Cerebellar cortex (tissue), 1 donor: ENCODE measurements at places on chromosomes 5 and 9.

DNA sequence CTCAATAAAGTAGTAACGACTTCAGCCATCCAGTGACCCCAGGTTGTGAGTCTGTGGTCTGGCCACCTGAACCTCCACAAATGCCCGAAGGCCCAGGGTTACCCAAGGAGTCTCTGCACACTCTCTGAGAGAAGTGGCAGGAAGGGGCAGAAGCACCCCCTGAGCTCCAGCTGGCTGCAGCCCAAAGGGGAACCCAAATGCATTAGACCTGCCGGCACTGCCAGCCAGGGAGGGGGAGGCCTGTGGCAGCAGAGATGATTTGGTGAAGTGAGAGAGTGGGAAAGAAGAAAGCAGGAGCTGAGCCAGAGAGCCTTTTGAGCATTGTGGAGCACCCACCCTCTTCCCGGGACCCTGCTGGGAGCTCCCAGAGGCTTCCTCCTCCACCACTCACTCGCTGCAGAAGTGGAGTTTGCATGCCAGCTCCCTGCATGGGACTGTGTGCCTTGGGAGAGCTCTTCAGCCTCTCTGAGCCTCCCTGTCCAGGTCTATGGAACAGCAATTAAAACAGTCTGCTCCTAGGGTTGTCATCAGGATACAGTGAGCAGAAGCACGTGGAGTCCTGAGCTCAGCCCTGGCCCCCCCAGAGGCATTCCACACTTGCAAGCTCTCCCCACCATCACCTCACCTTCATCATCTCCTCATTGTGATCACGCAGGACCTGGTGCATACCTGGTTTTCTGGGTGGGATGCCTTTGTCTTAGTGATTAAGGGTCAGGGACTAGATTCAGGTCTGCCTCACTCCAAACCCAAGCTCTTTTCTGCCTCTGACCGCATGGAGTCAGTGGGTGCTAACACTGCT, 13.8 kb upstream of the ANGPTL2 start:
- DNase-seq, result no peak

- no peak for DNase-seq
These were observed 18.6 kb downstream of the C9orf57 start for GRCh38 chr9:72041775-72042194.

- DNase-seq, result no peak
These were observed 7.6 kb downstream of the KIF24 start for GRCh38 chr9:34321451-34321850.

- DNase-seq, result no peak
These were observed 18.1 kb upstream of the BNC2 start for GRCh38 chr9:16888594-16888993.

DNA sequence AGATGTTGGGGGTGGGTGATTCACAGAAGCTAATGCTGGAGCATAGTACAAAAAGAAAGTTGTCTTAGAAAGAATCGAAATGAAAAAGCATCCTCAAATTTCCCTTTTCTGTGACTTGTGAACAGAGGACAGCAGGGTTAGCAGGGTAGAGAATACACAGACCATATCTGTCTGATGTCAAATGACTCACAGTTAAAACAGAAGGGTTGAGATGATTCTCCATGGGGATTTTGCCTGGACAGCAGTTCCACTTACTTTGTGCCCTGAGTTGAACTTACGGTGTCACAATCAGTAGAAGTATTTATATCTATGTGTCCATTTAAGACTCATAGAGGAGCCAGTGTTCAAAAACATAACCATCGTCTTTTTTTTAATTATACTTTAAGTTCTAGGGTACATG, 801.6 kb downstream of the KCTD16 start:
- no peak for DNase-seq
